COR-L47 (cell line): ENCODE measurements at places on chromosomes 2 and 18.
A peak's percentile ranks its signal among the peaks of the same experiment; 100 is the strongest.

- DNase-seq, result no peak
Measured at GRCh38 chr2:98771721-98772524, 41.0 kb upstream of the MGAT4A start.

- no peak for DNase-seq
Measured at GRCh38 chr2:70203086-70203485, 12.3 kb upstream of the C2orf42 start.

GRCh38 chr2:117716505-117716904, 98.0 kb upstream of the DDX18 start:
- DNase-seq, result no peak

DNA sequence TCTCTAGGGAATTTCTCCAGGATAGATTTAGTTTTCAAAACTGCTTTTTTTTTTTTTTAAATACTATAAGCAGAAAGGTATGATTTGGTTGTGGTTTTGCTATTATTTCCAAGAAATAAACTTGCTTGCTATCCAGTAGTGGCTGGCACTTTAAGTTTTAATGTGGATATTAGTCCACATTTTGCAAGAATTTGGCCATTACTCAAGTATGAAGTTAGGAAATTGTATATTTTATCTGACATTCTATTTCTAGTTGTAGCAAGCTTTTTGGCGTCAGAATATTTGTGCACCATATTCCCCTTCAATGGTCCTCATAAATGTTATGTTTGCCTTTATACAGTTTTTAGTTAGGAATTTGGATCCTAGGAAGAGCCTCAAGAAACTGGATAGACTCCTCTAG, 226.3 kb downstream of the ZNF521 start:
- no peak for DNase-seq

DNA sequence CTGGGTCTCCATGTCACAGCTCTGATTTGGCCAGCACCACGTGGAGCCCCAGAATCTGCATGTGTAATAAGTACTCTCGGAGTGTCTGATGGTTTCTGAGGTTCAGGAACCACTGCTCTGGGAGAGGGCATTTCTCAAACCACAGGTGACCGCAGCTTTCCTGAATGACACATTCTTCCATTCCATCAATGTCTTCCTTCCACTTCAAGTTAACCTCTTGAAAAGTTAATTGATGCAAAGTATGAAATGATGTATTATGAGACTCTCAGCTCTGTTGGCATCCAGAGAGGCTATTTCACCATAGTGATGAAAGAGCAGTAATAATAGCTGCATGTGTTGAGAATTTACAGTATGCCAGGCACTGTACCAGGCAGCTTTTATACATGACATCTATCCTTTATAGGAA, 61.3 kb upstream of the CRIM1 start:
- DNase-seq, result no peak

DNA sequence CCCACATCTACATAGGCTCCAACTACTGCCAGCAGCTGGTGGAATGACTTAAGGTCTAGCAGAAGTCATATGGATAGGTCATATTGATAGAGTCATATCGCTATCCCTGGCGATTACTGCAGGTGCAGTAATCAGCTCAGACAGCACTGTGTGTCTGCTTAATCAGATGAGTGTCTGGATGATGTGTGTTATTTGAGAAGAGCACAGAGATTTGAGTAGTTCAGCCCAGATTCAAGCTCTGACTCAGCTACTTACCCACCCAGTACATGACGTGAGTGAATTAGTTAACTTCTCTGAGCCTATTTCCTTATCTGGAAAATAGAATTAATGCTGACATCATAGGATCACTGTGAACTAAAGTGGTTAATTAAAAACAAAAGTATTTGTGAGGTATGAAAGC, 78.9 kb downstream of the EHD3 start:
- DNase-seq, result no peak

DNA sequence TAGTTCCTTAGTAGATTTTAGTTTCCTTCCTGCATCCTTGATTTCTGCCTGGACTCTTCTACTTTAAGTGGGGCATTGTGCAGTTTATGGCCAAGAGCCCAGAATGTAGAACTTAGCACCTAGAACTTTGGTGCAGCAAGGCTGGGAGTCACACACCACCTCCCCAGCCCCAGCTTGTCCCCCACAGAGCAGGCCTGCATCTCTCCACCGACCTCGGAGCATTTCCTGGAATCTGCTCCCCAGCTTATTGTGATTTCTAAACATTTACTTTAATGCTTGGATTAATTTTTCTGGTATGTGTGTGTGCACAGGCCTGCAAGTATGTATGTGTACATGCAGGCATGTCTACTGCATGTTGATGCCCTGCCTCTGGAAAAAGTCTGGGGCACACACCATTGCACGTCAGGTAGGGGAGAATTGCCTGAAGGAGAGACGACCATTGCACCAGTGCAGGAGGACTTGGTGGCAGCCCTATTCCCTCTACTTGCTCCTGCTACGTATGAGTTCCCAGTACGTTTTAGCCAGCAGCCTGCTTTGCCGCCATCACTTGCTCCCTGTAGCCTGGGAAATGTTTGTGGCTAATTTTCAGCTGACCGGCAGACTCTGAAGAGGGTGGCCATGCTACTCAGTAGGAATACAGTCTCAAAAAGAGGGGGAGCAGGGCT, 419.9 kb upstream of the HS6ST1 start:
- DNase-seq, result no peak

- no peak for DNase-seq
Measured at GRCh38 chr2:118292991-118293390, 204.7 kb downstream of the INSIG2 start.

- DNase-seq, result no peak
Measured at GRCh38 chr2:155872396-155872795, 460.1 kb downstream of the NR4A2 start.

DNA sequence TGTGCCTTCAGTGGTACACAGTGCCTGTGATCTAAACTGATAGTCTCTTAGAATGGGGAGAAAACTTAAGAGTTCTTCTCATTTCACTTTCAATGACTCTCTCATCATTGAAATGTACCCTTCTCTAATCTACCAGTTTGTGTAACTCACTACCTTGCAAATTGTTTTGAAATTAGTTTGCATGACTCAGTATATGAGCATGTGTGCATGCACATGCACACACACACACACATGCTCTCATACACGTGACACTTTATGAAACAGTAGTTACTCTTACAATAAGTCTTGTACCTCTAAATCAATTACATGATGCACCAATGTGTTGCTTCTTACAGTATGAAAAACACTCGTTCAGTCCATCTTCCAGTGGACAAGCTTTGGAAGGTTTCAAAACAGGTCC, 10.6 kb downstream of the LYPD6B start:
- no peak for DNase-seq

- DNase-seq, result no peak
Measured at GRCh38 chr2:235598532-235599531, 105.0 kb downstream of the AGAP1 start.

GRCh38 chr18:36375118-36375517, 77.6 kb downstream of the FHOD3 start:
- DNase-seq, result no peak

GRCh38 chr2:238080518-238080917, 19.6 kb upstream of the ESPNL start:
- DNase-seq, result no peak

GRCh38 chr2:113118263-113118657, 9.1 kb upstream of the IL1RN start:
- no peak for DNase-seq

GRCh38 chr2:205199165-205199850, 483.0 kb upstream of the NRP2 start:
- DNase-seq, result no peak

DNA sequence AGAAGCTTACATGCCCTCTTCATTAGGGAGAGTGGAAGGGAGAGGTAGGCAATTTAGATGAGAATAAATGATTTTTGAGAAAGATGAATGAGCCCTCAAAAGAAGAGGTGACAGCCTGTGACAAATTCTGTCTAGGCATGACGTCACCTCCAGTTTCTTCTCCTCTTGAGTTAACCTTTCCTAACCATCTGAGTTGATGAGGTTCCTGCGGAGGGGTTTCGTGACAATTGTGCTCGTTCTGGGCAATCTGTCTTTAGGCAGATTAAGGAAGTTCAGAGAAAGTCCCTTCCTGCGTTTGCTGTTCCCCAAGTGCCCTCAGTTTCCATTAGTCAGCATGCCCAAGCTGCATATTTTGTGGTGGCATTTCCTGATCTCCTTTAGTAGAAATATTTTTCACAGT, 640.2 kb upstream of the SYT4 start:
- no peak for DNase-seq

DNA sequence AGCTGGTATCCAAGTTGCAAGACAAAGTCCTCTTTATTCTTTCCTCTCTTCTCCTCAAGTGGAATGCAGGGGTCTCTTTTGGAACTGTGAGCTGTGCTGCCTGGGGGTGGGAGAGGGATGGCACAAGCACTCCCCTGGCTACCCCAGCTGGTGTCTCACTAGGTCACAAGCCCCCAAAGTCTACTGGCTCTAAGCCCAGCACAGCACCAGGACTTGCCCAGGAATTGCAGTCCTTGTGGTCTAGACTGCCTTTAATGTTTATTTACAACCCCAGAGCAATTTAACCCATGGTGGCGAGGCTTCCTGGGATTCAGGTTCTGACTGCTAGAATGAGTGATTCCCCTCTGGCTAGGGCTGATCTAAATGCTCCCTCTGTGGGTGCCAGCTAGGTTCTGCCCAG, 199.0 kb upstream of the STK17B start:
- no peak for DNase-seq

DNA sequence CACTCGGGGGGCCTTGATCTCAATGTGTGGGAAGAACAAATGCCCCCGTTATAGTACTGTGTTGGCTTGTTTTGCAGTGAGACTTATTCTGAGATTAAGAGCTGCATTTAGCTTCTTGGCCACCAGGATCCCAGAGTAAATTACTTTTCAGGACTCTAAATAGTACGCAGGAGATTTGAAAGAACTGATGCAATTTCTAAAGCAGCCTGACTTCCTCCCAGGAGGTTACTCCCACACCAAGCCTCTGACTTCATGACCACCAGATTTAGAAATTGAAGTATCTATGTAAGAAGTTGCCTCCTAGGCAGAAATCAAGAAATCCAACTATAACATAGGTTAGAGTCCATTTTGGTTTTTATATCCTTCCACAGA, 67.0 kb downstream of the FEZ2 start:
- no peak for DNase-seq

DNA sequence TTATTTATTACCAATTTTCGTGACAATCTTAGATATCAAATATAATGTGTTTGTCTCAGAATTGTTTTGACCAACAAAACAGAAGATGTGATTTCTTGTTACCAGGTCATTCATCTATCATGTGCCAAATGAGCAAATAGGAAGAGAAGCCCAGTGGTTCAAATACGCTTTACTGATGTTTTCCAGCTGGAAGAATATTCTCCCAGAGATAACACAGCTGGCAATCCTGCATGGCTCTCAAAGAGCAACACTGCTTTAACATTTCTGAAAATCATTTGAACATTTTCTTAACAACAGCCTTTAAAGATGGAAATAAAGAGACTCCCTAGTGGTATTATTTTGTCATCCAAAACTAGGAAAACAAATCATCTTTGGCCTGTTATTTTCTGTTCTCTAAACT, 359.8 kb downstream of the CTNNA2 start:
- DNase-seq, result no peak

DNA sequence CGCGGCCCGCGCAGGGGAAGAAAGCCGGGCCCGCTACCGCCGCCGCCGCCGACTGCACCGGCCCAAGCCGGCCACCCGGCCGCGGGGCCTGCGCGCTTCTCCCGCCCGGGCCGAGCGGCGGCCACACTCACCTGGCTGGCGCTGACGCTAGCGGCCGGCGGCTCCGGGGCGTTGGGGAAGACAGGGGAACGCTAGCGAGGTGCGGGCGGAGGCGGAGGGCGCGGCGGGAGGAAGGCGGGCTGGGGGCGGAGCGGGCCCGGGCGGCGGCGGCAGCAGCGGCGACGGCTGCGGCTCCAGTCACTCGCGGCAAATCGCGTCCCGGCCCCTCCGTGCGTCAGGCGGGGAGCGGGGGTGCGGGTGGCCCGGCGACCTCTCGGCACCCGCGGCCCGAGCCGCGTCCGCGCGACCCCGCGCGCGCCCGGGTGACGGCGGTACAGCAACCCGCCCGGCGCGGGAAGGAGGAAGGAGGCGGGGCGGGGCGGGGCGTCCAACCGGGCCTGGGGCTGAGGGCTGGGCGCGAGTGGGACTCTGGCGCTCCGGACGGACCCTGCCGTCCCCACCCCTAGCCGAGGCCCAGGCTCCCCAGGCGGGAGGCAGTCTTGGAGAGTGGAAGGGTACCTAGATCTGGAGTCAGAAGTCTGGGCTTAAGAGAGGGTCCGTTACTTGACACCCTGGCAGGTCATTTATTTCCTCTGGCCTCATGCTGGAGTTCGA, at the start of gene SESTD1:
Gene SESTD1, minus strand, starts transcription at position 465 of the 714 bp plus-strand sequence. CDS start 72,991 bp downstream, outside the sequence.
- peak; percentile 42 for DNase-seq

DNA sequence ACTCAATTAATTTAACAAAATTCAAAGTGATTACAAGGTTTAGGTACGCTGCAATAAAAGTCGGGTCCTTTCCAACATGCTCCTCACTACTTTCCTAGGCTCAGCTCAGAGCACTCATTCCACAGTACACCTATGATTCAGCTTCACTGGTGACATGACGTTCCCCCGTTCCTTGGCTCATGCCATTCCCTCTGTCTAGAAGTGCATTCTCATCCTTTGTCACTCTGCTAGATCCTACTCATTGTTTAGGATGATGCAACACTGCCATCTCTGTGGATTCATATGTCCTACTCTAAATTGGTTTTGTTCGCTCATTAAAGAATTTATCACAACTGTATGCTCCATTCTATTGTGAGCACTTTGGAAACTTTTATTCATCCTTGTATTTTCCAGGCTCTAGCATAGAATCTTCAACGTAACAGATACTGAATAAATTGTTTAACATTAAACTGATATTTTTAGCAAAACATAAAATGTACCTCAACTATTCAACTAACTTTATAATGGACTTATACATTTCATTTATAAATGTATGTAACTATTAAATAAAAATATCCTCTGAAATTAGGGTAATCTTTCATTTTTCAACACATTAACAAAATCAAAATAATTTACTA, 78.6 kb downstream of the FAM228A start:
- no peak for DNase-seq

DNA sequence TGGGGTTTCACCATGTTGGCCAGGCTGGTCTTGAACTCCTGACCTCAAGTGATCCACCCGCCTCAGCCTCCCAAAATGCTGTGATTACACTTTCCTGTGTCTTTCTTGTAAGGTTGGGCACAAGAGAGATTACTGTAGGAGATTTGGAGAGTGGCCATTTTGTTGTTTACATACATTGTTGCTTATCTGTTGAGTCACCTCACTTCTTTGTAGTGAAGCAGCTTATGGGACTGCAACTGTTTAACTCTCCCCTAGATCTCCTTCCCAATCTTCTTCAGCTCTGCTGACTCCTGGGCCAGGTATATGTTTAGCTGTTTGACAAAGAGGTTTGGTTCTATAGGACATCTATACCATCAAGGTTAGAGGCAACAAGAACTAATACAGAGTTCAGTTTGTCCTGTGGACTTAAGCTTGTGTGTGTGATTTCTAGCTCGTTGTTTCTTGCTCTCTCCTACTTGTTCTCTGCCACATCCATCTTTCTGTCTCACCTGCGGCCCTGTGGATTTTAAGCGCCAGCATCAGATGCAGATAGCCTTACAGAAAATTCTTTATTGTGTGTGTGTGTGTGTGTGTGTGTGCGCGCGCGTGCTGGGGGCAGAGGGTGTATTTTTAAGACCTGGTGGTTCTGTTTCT, 95.4 kb downstream of the HAUS1 start:
- DNase-seq, result peak; percentile 24

- DNase-seq, result no peak
Measured at GRCh38 chr2:74911061-74911460, 47.4 kb upstream of the POLE4 start.

- DNase-seq, result no peak
Measured at GRCh38 chr2:31337860-31338259, 76.7 kb downstream of the XDH start.

GRCh38 chr2:19114754-19115231, 243.6 kb downstream of the OSR1 start:
- no peak for DNase-seq

- peak; percentile 9 for DNase-seq
Measured at GRCh38 chr18:8052237-8052701, 485.2 kb downstream of the PTPRM start.
